ENCODE measurements at places on chromosomes 4 and X.

DNA sequence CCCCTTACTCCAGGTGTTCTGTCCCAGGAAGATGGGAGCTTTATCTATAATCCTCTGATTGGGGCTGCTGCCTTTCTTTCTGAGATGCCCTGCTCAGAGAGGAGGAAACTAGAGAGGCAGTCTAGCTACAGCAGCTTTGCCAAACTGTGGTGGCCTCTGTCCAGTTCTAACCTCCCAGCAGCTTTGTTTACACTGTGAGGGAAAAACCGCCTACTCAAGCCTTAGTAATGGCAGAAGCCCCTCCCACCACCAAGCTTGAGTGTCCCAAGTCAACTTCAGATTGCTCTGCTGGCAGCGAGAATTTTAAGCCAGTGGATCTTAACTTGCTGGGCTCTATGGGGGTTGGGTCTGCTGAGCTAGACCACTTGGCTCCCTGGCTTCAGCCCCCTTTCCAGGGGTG is 394.9 kb upstream of the PABPC5 start:
- DNase-seq, result no peak

GRCh38 chr4:30182786-30183185 is 537.4 kb upstream of the PCDH7 start:
- DNase-seq, result no peak

GRCh38 chr4:62162606-62163005 is 962.5 kb downstream of the ADGRL3 start:
- DNase-seq, result no peak

DNA sequence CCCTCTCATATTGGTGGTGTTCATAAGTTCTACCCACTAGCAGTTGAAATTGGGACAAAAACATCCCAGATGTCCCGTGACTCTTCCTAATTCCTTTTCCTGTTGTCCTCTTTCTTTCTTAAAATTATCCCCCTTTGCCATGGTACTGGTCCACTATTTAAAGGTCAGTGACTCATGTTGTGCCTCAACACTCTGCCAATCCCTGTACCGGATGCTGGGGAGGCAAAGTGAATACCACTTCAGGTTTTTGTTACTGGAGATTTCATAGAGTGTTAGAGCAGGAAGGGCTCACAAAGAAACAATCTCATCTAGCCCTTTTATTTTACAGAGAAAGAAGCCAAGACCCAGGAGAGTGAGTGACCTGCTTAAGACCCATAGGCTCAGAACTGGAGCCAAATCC is 24.6 kb downstream of the SEPTIN11 start:
- DNase-seq, result no peak

DNA sequence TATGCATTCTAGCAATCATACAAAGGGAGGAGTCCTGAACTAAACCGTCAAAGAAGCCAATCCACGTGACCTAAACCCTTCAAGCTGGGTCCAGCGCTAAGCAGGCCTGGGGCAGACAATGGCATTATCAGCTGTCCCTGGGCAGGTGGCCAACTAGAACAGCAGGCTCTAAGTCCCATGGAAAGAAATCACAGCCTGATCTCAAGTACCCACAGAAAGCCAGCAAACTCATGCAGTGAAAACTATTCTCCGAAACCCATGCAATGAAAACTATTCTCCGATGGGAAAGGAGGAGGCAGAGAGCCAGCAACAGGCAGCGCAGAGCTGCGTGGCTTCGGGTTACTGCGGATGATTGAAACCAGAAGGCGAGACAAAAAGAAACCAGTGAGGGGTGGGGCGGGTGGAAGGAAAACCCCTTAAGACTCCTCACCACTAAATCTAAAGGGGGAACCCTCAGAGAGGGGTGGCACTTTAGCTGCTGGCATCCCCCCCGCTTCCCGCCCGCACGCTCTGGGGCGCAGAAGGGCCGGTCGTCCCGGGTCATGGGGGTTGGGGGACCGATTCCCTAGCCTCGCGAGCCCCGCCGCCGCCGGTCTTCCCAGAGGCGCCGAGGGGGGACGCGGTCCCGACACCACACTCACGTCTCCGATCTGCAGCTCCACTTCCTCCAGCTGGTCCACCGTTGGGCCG is 567 bp downstream of the C4orf46 start:
- DNase-seq, result peak; percentile 34

Measured in CD4-positive, alpha-beta T cell treated with Interleukin-15 for 4 hours (primary cell).